ENCODE measurements at places on chromosomes 6 and 20. TPM values are rescaled to one million over a fixed set of nuclear protein-coding genes. Genes with fewer than 3 reads are reported as not detected.

DNA sequence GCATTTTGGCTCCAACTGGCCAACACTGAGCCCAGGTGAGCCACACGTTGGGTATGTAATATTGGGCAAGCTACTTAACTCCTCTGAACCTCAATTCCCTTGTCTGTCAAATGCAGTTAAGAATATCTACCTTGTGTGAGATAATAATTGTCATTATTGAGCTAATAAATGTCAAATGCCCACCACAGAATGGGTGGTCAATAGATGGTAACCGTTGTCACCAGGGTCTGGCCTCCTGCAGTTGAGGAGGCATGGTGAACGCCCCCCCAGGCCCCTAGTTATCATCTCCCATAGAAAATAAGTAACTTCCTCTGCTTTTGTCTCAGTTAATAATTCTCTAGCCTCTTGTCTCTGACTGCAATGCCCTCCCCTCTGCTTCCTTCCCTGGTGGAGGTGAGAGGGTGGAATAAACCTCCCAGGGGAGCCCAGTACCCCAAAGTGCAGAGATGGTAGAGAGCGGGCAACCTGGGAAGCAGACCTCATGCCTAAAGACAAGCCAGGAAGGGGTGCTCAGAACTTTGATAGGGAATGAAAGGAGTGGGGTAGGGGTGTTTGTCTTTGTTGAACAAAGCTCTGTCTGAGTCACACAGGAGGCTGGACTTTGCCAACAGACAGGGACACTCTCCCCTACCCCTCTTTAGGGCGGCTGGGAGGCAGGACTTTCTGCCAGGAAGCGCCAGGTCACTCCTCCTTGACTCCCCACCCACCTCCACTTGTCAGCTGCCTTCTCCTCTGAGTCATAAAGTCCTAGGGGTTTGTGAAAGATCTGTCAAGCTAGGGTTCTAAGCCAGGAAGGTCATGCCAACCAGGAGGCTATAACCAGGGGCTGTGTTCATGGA, 1.3 kb upstream of the UNC5CL start:
- no peak for DNase-seq

DNA sequence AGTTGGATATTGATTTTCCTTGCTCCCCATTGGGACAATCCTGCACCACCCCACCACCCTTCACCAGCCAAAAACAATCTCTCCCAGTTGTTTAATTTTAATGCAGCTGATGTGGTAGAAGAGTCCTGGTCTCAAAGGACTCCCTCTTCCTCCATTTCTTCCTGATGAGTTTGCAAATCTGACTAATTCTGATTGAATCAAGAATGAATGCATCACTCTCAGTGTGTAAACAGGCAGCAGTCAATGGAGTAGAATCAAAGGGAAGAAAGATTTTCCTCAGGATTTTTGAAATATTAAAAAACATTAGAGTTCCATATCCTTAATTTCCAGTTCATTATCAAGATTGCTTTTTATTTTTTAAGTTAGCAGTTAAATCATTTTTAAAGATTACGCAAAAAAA, 54.0 kb downstream of the PLG start:
- no peak for DNase-seq

GRCh38 chr6:97705568-97705967, 422.6 kb upstream of the MMS22L start:
- DNase-seq = no peak

GTSF1L gene
- not detected for total RNA-seq

WFDC6 gene
- total RNA-seq = not detected

CPNE5 gene
- 16.0 TPM for total RNA-seq

DNA sequence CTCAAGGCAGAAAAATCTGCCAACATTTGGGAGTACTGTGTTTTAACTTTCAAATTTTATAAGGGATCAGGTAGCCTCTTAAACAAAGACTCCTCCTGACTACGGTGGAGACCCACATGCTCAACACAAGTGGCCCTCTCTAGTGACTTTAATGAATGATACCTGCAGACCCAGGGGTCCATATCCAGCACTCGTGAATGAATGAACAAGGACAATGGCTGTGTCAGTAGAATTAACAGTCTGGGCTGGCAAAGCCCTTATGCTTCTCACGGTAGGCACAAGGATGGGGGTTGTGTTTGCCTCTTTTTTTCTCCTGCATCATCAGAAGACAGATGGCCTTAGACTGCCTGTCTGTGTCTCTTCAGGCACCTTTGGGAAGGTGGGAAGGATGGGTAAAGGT, 112.6 kb upstream of the TRAF3IP2 start:
- DNase-seq = no peak

RIPPLY2 gene
- not detected for total RNA-seq

GSTA2 gene
- total RNA-seq = not detected

GRCh38 chr6:138923561-138923960, 64.5 kb downstream of the REPS1 start:
- no peak for DNase-seq

ARMH2 gene
- total RNA-seq = 1.1 TPM

C6orf52 gene
- total RNA-seq = 1.6 TPM

LATS1 gene
- 43.6 TPM for total RNA-seq

GRCh38 chr20:12072954-12073264, 155.2 kb downstream of the BTBD3 start:
- DNase-seq = no peak

DNA sequence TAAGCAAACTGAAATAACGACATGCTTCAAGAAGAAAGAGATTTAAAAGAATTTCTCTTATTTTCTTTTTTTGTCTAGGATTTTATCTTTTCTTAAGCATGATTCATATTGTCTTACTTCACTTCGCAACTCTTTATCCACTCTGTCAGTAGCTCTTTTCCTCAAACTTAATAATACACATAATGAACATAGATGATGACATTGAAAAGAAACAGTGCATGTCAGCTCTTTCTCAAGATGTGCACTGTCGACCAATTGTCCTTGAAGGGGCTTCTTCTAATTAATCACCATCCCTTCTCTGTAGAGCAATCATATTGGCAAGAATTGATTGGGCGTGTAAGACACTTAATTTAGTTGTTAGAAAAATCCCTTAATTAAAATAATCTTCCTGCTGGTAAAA, 356.5 kb downstream of the EYS start:
- DNase-seq = no peak

DNA sequence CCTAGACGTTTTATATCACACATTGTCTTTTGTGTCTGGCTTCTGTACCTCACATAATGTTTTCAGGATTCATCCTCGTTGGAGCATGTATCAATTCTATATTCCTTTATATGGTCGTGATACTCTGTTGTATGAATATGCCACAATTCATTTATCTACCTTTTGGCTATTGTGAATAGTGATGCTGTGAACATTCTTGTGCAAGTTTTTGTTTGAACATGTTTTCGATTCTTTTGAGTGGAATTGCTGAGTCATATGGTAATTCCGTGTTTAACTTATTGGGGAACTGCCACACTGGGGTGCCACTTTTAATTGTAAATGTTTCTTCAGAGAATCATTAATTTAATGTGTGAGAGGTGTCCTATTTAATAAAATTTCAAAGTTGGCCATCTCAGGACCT, 101.2 kb downstream of the SLC35B3 start:
- DNase-seq = no peak

DNA sequence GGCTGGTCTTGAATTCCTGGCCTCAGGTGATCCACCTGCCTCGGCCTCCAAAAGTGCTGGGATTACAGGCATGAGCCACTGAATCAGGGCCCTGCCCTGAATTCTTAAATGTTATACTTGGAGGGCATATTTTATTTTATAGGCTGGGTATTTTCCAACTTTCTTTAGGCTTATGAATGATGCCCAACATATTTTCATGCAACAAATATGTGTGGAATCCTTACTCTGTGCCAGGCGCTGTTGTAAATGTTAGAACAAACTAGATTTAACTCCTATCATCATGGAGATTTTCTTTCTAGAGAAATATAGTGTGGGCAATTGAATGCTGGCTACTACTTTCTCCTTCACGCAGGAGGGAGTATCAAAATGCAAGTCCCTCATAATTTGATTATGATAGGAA, 71.2 kb downstream of the SAMD5 start:
- DNase-seq = no peak

GRCh38 chr20:35034145-35034544, 58.5 kb downstream of the TRPC4AP start:
- no peak for DNase-seq

FNDC1 gene
- not detected for total RNA-seq

- DNase-seq = no peak
Observed at GRCh38 chr6:14194976-14195375, 77.4 kb downstream of the CD83 start.

EMILIN3 gene
- total RNA-seq = not detected

GRCh38 chr20:40757087-40757486, 68.1 kb upstream of the MAFB start:
- no peak for DNase-seq
